ENCODE measurements at places on chromosomes 11 and 22. TPM values are rescaled to one million over a fixed set of nuclear protein-coding genes. Genes with fewer than 3 reads are reported as not detected.

DNA sequence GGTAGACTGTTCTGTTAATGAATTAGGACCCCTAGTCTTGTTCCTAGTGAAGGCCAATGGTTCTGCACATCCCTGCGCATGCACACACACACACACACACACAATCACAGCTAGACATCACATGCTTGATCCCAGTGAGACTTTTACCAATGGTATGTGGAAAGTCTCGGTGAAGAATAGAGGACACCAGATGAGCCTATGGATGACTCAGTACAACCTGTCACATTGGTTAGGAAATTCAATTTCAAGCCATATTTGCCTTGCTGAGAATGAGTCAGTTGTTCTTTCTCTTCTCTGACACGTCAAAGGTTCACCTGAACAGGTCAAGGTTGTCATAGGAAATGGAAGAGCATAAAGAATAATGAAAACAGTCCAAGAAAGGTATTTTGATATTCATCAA is 122.0 kb downstream of the SLC17A6 start:
- H3K27me3 ChIP-seq: peaks cover 1% of the 10 kb centered on the region
- H3K4me1 ChIP-seq: no peaks in the 10 kb centered on the region
- H3K36me3 ChIP-seq: no peaks in the 10 kb centered on the region
- H3K27ac ChIP-seq: no peak overlapping the region

The AIFM3 gene
- 0.30 TPM for total RNA-seq

DNA sequence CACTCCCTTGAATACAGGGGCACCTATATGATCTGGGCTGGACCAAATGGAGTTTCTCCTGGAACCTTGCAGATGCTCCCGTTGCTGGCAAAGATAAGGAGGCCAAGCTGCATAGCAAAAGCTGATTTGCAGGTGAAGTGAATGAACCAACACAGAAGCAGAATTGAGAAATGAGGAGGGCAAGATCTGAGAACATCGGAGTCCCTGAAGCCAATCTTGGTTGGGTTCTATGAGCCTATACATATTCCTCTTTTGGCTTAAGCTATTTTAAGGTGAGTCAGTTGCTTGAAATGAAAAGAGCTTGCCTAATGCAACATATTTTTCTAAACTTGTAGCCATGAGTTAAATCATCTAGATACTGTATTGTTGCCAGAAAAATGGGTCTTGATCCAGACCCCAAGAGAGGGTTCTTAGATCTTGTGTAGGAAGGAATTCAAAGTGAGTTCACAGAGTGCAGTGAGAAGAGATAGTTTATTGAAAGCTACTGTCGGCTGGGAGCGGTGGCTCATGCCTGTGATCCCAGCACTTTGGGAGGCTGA is 23.5 kb downstream of the WEE1 start:
- H3K4me3 ChIP-seq: no peak overlapping the region
- H3K36me3 ChIP-seq: no peaks in the 10 kb centered on the region
- peaks cover 20% of the 10 kb centered on the region for H3K4me1 ChIP-seq
- no peaks in the 10 kb centered on the region for H3K27me3 ChIP-seq
- no peak overlapping the region for H3K27ac ChIP-seq

GRCh38 chr11:107844041-107844440 is 14.5 kb downstream of the SLC35F2 start:
- H3K27ac ChIP-seq: peak overlapping the region; percentile 2
- H3K27me3 ChIP-seq: no peaks in the 10 kb centered on the region
- no peak for DNase-seq
- no peak overlapping the region for H3K4me3 ChIP-seq

DNA sequence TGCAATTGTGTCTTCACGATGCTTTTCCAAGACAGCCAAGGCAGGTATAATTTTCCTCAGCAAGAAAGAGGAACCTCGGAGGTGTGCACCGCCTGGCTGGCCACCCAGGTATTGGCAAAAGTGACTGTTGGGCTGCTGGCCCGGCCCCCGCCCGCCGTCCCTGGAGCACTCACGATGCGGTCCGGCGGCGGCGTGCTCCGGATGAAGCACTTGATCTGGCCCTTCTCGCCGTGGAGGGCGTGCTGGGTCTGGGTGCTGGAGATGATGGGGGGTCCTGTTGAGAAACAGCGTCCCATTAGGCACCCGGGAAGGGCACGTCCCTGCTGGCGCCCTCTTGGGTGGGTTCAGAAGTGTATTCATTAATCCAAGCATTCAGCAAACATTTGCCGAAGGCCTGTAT is 84.8 kb downstream of the ST3GAL4 start:
- no peaks in the 10 kb centered on the region for H3K36me3 ChIP-seq
- no peak overlapping the region for H3K27ac ChIP-seq
- H3K4me1 ChIP-seq: peaks cover 6% of the 10 kb centered on the region
- H3K4me3 ChIP-seq: no peak overlapping the region

- peak; percentile 18 for DNase-seq
- peak overlapping the region; percentile 82 for H3K27ac ChIP-seq
- peak overlapping the region; percentile 52 for H3K4me3 ChIP-seq
- peaks cover 24% of the 10 kb centered on the region for H3K4me1 ChIP-seq
Measured at GRCh38 chr11:68962527-68963250, 18.1 kb downstream of the MRGPRD start.

The TNNI2 gene
- 0.27 TPM for total RNA-seq

The ZBTB16 gene
- 2.9 TPM for total RNA-seq

DNA sequence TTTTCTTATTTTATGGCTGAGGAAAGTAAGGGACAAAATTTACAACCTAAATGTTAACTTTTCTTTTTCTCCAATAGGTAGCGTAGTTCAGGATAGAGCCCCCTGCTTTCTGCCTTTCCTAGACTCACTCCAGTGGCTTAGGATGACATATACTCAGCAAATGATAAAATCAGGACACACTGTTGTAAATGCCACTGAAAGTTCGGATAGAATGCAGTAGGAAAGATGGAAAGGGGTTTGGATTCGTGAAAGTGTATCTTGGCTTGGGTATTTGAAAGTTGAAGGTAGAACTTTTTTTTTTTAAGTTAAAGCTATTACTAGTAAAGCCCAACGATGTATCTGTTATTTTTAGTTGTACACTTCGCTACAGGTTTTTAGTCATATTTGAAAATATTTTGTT is 2.2 kb downstream of the DYNC2H1 start:
- H3K27me3 ChIP-seq: peaks cover 20% of the 10 kb centered on the region
- H3K4me3 ChIP-seq: no peak overlapping the region
- peaks cover 7% of the 10 kb centered on the region for H3K4me1 ChIP-seq
- H3K36me3 ChIP-seq: no peaks in the 10 kb centered on the region
- no peak for DNase-seq

DNA sequence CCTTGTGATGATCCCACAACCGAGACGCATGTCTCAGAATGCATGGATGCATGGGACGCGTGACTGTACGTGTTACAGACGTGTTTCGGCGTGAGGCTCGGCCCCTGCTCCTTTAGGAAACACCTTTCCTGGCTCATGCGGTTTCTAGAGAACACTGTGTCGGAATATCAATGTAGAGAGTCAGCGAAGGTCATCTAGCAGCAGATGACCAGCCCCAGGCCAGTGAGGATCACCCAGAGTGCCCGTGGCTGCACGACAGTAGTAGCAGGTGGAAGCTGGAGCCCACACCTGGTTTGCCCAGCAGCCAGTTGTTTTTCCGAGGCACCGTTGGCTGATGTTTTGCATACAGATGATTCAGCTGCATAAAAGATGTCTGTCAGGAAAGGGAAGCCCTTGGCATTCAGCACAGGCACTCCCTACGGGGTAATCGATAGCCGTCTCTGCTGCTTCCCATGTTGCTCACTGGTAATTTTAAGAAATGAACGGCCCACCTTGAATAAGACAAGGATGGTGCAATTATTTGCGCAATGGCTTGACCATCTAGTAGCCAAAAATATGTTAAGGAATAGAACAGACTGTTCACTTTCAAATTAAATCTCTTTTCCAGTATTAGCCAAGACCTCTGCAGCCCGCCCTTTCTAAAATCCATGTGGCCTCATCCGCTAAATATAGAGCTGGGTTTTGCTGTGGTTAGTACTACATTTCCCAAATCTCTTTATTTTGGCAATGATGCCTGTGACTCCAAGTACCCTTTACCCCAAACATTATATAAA is 1.1 kb upstream of the CLTCL1 start:
- peak overlapping the region; percentile 86 for H3K4me3 ChIP-seq
- H3K36me3 ChIP-seq: no peaks in the 10 kb centered on the region
- peaks cover 12% of the 10 kb centered on the region for H3K4me1 ChIP-seq
- no peak overlapping the region for H3K27ac ChIP-seq

- H3K27ac ChIP-seq: no peak overlapping the region
- peaks cover 2% of the 10 kb centered on the region for H3K27me3 ChIP-seq
- H3K36me3 ChIP-seq: no peaks in the 10 kb centered on the region
- peaks cover 2% of the 10 kb centered on the region for H3K4me1 ChIP-seq
Measured at GRCh38 chr11:86680716-86681482, 8.5 kb upstream of the ME3 start.

The SLC1A2 gene
- not detected for total RNA-seq
